Stomach (tissue), 19 donors: ENCODE measurements at places on chromosomes 1 and 21.

- DNase-seq, result no peak
These were observed 338.1 kb downstream of the RPS6KC1 start for GRCh38 chr1:213389061-213389581.

DNA sequence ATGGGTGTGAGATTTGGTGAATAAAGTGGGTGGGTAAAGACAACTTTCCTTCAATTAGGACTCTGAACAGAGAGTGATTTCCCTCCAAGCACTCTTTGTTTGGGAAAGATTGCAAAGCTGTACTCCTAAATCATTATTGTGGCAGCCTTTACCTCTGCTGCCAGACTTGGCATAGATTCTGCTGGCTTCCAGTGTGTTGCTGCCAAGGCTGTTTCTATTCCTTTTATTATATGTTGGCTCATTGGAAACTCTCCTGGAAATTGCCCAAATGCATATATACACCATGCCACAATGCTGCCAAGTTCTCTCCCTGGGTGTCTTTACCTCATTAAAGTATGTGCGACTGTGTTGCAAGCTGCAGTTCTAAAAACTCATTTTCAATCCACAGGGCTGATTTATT is 668.0 kb downstream of the MRPL39 start:
- DNase-seq, result peak; percentile 33

GRCh38 chr1:224558904-224559303 is 57.2 kb upstream of the CNIH3 start:
- no peak for DNase-seq

GRCh38 chr1:178137238-178137637 is 43.3 kb downstream of the RASAL2 start:
- no peak for DNase-seq

DNA sequence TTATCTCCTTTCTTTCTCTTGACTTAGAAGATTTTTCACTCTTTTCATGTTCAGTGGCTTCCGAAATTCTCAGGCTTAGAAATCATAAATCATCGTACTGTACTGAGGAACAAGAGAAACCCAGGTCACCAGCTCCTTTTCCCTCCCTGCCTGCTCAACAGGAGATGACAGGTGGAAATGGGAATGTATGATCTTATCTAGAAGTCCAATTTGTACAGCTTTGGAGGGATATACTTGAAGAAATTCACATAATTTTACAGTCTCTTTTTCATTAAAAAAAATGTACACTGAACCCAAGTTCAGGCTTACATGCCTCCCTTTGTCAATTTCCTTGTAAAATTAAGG is 11.7 kb downstream of the EVA1C start:
- DNase-seq, result no peak

- no peak for DNase-seq
These were observed at the start of gene OLIG2 for GRCh38 chr21:33025489-33026442. Gene OLIG2, plus strand, starts transcription at chr21:33025935. Its CDS starts 928 bp downstream, at chr21:33026863.

DNA sequence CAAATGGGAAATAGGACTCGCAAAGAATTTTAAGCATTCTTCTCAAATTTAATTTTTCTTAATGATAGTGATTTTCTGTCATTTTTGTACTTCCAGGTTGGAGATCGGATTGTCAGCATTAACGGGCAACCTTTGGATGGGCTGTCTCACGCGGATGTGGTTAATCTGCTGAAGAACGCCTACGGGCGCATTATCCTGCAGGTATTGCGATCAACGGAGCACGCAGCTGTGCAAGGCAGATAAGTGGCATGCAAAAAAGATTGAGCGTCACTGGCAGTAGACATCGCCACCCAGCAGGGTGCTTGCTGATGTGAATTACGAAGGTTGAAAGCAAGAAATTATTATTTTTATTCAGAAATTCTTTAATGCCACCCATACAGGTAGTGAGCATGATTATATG is 65.9 kb upstream of the L1TD1 start:
- no peak for DNase-seq

GRCh38 chr1:53524428-53525375 is 65.5 kb downstream of the DMRTB1 start:
- DNase-seq, result peak; percentile 73

DNA sequence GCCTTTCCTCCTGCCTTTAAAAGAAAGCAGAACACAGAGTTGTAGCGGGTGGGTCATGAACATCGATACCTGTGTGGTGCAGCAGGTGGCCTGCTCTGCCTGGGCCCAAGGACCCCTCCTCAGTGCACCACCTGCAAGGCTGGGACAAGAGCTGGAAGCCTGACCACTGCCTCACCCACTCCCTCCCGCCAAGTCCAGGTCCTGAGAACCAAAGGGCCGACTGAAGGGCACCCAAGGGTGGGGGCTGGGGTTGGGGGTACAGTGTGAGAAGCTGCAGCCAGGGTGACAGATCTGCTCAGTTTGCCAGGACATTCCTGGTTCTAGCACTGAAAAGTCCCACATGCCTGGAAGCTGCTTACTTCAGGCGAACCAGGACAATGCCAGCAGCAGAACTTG is 36.1 kb downstream of the NTPCR start:
- DNase-seq, result no peak

DNA sequence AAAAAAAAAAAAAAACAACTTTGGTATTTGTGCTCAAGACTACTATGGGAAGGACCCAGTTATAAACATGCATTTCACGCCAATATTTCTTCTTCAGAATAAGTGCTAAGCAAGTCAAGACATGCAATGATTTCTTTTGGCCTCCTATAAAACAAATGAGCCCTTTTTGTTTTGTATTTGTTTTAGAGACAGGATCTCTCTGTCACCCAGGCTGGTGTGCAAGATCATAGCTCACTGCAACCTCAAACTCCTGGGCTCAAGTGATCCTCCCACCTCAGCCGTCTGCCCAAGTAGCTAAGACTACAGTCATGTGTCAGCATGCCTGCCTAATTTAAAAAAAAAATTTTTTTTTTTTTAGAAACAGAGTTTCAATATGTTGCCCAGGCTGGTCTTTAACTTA is 348.7 kb downstream of the PCP4 start:
- no peak for DNase-seq

DNA sequence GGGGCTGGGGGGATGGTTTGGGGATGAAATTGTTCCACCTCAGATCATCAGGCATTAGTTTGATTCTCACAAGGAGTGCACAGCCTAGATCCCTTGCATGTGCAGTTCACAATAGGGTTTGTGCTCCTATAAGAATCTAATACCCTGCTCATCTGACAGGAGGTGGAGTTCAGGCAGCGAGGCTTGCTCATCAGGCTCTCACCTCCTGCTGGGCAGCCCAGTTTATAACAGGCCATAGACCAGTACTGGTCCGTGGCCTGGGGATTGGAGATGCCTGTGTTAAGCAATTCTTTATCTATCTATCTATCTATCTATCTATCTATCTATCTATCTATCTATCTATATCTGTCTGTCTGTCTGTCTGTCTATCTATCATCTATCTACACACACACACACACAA is 525.3 kb upstream of the DAB1 start:
- DNase-seq, result no peak

DNA sequence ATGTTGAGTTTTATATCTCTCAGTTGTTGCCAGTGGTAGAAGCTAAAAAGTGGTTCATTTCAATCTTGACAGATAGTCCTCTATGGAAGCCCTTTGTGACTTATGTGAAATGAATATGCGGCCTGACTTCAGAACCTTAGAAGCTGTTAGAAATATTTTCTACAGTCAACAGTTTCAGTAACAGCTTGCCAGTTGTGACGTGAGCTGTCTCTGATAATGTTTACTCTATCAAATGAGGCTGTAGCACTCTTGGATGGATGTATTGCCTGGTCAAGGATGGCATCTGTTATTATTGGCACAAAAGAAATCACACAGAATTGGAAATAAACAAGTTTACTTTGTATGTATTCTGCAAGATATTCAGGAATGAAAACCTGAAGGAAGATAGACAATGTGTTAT is 31.9 kb downstream of the SNX7 start:
- no peak for DNase-seq

GRCh38 chr1:177444997-177445746 is 274.4 kb downstream of the BRINP2 start:
- no peak for DNase-seq

GRCh38 chr1:224170748-224171478 is 12.1 kb upstream of the DEGS1 start:
- peak; percentile 62 for DNase-seq

DNA sequence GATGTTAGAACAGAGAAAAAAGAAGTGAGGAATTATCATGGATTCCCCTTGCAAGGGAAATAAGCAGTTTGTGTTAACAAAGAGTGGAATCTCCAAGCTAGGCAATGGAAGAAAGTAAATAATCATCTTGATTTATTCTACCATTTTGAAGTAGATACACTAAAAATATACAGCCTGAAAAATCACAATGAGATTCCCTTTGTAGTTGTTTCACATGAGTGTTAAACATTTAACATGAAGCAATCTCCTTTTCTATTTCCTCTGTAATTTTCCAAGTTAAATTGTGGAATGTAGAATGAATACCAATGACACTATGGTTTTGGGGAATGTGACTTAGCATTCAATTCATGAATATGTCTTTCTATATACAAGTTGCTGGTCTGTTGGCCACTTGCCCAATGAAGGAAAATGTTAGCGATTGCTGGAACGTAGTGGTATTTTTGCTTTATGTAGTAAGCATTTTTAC is 5.7 kb downstream of the TGFB2 start:
- peak; percentile 73 for DNase-seq

GRCh38 chr1:214454569-214455396 is 96.6 kb downstream of the PTPN14 start:
- no peak for DNase-seq

DNA sequence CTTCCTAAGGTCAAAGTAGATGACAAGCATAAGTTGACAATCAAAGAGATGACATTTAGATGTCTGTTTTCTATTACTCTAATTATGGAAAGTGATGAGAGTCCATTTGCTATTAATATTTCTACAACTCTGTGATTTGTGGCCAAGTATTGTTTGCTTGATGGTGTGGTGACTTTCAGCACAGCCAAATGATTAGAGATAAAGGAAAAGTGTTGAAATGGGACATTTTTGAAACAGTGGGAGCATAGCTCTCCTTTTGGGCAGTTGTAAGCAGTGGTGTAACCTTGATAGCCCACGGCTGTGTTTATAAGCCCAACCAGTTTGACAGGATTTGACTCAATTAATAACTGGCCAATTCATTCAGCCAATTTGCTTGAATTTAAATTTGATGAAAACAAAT is 31.6 kb downstream of the ZC3H11B start:
- no peak for DNase-seq

DNA sequence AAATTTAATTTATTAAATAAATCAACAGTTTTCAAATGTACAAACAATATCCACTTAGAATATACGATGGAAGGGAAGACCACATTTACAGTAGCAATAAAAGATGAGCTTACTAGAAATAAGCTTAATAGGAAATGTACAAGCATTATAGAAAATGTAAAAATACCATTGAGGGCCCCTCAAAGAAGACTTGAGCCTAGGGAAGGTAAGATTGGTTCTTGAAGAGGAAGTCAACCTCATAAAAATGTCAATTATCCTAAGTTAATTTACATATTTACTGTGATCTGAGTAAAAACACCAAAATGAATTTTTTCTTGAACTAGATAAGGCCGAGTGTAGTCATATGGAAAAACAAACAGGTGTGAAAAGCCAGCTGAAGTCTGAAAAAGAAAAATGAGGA is 39.7 kb upstream of the TRIM67 start:
- no peak for DNase-seq

GRCh38 chr21:29430030-29430429 is 131.3 kb downstream of the BACH1 start:
- DNase-seq, result no peak

- DNase-seq, result no peak
These were observed 9.7 kb upstream of the GATAD2B start for GRCh38 chr1:153932156-153933131.

DNA sequence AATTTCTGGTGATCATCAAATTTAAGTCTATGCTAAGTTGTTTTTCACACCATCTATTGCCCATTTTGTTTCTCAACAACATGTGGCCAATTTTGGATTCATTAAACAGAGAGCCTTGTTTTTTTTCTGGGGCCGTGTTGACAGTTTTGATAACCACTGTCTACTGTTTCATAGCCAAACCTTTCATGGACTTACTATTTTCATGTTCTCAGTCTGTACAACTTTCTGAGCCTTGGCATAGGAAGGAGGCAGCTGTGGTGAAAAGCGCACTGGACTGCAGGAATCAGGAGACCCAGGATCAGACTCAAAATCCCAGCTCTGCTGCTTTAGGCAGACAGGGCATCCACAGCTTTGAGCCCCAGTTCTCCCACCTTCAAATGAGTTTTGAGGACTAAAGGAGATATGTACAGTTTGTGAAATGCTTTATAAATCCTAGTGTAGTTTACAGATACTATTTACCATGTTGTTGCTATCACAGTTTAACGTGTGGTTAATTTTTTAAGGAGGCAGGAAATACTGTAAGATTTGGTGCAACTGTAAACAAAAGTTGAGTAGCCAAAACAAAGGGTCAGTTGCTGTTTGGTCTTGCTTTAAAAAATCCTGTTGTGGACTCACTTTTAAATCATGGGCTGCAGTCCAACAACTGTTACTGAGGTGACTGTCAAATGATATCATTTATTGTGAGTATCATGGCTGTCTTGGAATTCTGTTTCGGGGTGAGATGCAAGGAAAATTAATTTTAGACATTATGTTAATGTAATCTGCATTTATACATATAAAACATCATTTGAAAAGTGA is 2.9 kb downstream of the MACO1 start:
- DNase-seq, result no peak

DNA sequence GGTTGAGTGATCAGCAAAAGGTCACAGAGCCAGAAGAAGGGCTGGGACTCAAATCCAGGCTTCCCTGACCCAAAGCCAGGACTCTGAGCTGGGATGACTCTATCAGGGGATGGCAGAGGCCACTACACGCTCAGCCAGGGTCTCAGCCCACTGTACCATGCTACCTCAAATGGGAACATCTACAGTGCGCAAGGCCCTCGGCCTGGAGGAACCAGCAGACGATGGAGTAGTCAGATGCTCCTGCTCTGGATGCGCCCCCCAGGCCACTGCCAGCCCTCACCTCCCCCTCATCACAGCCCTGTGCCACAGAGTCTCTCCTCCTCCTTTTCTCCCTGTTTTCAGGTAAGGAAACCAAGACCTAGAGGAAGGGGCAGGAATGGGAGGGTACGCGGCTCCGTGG is 39.0 kb downstream of the GLIS1 start:
- no peak for DNase-seq

GRCh38 chr1:70061231-70061630 is 144.1 kb downstream of the LRRC40 start:
- no peak for DNase-seq

DNA sequence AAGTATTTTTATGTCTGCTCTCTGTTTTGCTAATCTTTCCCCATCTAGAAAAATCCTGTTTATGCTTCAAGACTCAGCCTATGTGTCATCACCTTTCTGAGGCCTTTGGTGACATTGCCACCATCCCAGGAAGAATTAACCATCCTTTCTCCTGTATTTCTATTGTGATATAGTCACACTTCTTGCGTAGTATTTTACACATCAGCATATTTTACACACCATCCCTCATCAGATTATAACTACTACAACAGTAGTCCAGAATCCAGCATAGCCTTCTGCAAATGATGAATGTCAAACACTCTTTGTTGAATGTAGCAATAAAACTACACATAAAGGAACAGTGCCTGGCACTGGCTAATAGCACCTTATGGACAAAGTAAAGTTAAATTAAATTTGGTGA is 275.3 kb upstream of the C1orf87 start:
- no peak for DNase-seq
